Vagina (tissue), 2 donors: ENCODE measurements at places on chromosomes 1 and 21. TPM values are rescaled to one million over a fixed set of nuclear protein-coding genes. Genes with fewer than 3 reads are reported as not detected.

CLIC6 gene
- total RNA-seq: 8.3 TPM

RGS1 gene
- 145 TPM for total RNA-seq

LHX8 gene
- not detected for total RNA-seq

NCMAP gene
- total RNA-seq: 0.25 TPM

FHAD1 gene
- total RNA-seq: not detected
